ENCODE measurements at places on chromosomes 2 and 18.
A peak's percentile ranks its signal among the peaks of the same experiment; 100 is the strongest.

- DNase-seq = no peak
These were observed 567.4 kb downstream of the TSN start for GRCh38 chr2:122322815-122323214.

- DNase-seq = no peak
These were observed 394.1 kb downstream of the TRIB2 start for GRCh38 chr2:13110825-13111224.

DNA sequence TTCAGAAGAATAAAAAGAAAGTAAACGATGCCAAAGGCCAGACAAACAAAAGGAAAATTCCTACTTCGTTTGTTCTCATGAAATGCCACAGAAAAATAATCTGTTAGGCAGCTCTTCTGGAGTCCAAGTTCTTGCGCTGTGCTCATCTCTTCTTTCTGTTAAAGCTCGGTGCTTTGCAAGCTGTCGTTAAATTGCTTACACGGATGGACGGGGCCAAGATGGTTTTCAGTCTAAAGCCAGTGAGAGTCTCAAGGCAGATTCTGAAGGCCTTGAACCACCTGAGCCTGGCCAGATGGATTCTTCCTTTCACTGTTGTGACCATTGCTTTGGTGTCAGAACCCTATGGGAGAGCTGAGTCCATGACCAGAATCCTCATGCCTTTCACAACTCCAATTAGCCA, 97.6 kb upstream of the RMDN2 start:
- DNase-seq = no peak

GRCh38 chr2:121049950-121050585, 234.9 kb downstream of the TFCP2L1 start:
- DNase-seq = no peak

DNA sequence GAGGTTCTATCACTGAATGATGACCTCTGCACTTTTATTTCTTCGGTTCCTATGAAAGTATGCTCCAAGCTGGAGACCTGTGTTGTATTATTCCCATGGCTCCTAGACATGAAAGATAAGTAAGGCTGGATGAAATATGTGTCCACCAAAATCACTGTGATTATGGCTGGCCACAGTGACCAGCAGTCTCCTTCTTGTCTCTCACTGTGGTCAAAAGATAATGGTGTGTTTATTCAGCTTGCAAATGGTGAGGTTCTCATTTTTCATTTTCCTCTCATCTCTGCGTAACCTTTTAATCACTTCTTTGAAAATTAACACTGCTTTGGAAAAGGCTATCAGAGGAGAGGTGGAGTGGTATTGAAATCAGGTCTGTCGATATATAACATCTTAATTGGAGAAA, 107.8 kb upstream of the DAPL1 start:
- DNase-seq = no peak

DNA sequence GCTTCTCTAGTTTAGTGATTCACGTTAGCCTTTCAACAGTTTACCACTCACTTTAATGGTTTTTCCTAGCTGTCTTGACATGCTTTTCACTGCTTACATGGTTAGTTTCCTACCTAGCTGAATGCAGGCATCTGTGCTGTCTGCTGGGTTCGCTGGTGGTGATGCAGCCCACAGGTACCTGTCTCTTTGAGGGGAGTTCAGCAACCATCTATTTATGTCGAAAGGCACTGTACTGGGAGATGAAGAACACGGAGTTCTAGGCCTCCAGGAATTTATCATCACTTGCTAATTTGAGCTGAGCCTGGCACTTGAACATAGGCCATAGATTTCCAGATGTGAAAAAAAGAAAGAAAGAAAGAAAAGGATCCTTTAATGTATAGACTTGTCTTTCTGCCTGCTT, 148.5 kb downstream of the NEDD4L start:
- no peak for DNase-seq

- DNase-seq = no peak
These were observed 33.7 kb upstream of the TMEM177 start for GRCh38 chr2:119645173-119645855.

DNA sequence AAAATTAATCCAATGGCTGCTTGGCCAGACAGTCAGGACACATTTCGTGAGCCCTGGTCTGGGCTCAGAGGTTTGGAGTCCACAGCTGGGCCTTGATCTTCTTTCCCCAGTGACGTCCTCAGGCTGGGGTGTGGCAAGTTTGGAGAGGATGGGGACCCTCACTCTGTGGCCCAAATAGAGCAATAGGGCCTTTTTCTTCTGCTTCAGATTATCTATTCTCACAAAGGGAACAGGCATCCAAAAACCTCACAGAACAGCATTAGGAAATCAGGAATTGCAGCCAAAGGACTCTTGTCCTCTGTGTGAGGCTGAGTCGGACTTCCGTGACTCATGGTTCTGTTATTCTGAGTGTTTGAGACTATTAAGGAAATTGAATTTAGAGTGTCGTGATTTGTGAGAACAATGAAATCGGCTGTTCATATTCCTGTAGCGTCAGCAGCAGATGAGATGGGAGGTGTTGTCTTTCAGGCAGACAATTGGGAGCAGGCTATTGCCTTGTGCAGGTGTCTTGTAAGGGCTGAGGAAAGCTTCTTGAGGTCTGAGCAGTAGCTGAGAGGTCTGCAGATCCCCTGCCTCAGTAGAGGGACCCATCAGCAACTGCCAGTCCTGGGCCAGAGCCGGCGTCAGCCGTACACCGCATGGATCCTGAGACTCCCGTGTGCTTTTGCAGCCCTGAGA, 113.8 kb downstream of the SH3RF3 start:
- no peak for DNase-seq

GRCh38 chr2:196182439-196183171, 11.2 kb upstream of the STK17B start:
- DNase-seq = peak; percentile 41

DNA sequence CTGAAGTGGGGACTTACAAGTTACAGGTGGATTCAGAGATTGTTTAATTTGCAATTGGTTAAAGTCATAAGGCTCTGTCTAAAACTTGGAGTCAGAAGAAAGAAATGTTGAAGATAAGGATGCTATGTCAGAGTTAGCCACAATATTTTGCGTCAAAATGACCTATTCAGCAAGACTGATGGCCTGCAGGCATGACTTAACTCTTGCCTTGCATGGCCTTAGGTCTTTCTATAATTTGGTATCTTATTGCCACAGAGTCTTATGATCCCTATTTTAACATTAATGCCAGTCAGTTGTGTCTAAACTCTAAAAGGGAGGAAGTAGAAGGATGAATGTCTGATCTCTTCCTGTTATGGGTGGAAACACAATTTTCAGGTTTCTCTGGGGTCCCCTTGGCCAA, 5.2 kb upstream of the COMMD1 start:
- no peak for DNase-seq

DNA sequence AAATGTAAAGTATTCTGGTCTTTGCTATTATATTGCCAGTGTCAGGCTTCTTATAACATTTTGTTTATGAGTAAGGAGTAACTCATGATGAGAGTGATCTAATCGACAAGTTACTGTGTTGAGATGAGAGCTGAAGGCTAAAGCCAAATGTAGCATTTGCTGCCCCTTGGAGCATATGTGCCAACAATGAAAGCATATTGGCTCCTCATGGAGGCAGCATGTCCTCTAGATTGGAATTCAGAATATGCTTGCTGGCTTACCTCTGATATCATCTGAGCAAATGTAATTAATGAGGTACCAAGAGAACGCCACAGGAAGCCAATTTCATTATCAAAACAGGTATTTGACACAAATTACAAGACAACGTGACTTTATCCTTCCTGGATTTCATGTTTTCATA, 781.1 kb upstream of the FSHR start:
- no peak for DNase-seq

- no peak for DNase-seq
These were observed 28.6 kb downstream of the IGFBP2 start for GRCh38 chr2:216661639-216662375.

DNA sequence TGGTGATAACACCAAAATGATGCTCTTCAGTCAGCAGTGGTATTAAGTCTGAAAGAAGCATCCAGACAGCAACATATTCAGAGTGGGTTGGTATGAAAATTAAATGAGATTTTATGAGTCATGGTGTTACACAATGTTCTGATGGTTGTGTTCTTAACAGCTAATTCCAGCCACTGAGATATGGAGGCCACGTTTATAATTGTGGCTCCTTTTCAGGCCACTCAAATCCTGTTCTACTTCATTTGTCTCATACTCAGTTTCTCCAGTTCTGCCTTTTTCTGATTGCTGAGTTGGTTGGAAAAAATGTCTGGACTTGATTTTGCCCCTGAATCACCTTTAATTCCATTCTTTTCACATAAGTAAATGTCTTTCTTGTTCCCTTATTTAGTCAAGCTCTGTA, 162.7 kb upstream of the COL3A1 start:
- DNase-seq = no peak

DNA sequence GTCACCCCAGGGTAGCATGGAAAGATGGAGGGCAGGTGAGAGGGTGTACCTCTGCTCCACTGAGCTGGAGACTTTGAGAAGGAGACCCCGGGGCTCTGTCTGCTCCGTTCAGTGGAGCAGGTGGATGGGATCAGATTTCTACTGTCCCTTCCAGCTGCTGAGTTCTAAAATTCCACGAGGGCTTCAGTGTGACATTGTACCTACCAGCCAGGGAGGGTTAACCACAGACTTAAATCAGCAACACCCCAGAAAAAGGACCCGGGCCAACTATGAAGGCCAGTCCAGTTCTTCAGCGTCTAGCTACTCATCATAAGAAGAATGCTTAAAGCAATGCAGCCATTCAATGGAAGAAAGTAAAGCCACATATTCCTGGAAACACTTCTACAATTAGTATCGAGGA, 23.8 kb downstream of the STAT1 start:
- no peak for DNase-seq

- no peak for DNase-seq
These were observed 62.9 kb upstream of the CYRIA start for GRCh38 chr2:16728351-16729136.

DNA sequence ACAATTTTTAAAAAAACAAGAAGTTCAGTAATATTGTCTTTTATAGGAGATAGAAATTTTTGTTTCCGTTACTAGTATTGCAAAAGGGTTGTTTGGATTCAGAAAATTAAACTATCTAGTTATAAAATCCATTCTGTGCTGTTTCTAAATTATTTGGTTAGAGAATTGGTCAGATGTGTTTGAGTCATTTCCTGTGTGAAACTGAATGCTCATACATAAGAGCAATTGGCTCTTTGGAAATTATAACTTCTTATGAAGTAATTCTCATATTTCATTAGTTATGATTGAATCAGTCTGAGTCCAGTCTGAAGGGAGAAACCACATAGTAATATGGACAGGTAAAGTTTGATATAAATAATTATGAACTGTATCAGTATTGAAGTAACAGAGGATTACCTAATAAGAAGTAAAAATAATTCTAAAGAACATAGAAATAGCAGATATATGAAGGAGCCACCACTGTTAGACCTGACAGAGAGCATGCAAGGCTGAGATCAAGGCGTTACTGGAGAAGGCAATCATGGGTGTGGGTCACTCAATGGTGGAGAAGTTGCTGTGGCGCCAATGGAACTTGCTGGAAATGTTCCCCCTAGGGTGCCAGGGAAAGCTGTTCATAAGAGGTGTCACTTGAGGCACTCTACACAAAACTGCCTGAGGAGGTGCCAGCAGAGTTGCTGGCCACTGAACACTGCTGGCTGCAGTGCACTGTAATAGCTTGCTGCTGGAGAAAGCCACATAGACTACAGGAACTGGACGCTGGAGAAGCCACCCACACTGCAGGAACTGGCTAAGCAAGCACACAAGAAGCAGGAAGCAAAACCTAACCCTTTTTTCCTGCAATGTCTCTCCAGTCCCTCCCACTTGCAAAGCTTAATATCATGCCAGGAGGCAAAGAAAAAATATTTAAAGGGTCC, 18.0 kb upstream of the FAP start:
- peak; percentile 29 for DNase-seq

DNA sequence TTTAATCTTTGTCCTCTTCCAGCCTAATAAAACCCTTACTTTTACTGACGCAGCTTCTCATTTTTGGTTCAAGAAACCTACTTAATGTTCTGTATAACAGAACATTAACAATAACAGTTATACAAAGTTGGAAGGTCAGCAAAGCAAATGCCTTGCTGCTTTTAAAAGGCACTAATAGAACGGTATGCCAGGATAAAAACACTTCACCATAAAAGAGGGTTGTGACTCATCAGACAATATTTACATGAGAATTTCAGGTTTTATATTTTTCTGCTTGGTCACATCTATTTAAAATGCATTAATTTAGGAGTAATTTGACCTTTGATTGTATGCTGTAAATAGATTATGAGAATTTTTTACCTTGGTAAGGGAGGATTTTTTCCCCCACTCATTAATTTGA, 3.0 kb downstream of the KLHL41 start:
- no peak for DNase-seq

DNA sequence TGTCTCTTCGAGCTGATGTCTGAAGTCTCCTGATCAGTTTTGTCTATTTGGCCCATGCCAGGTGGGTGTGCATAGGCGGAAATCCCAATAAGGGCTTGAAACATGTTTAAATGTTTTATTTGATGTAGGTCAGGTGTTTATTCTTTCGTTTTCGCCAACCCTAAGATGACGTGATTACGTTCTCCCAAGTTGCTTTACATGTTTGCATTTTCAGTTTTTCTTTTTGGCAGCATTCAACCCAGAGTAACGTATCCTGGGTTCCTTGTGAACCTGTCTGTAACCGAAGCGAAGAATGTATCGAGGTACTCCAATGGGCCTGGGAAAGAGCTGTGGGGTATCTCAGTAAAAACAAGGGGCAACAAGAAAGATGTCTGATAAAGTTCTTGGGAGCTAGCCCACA, 3.1 kb downstream of the ALPK2 start:
- no peak for DNase-seq

- no peak for DNase-seq
These were observed 1.1 kb upstream of the CRYGC start for GRCh38 chr2:208130712-208131110.

- DNase-seq = no peak
These were observed 151.6 kb downstream of the NRP2 start for GRCh38 chr2:205833864-205834263.

- DNase-seq = peak; percentile 80
These were observed 17.3 kb upstream of the B3GNT7 start for GRCh38 chr2:231378026-231378722.

- no peak for DNase-seq
These were observed 1.4 kb downstream of the GPR35 start for GRCh38 chr2:240626531-240627300.

- peak; percentile 72 for DNase-seq
These were observed 38.5 kb downstream of the PSMG2 start for GRCh38 chr18:12741351-12741750.
